Neural progenitor cell (in vitro differentiated cells): ENCODE measurements at places on chromosomes 2 and 18.

- DNase-seq: no peak
Measured at GRCh38 chr2:138744713-138745112, 35.5 kb downstream of the NXPH2 start.

GRCh38 chr2:233838251-233838650 lies 16.1 kb downstream of the HJURP start:
- DNase-seq: no peak

DNA sequence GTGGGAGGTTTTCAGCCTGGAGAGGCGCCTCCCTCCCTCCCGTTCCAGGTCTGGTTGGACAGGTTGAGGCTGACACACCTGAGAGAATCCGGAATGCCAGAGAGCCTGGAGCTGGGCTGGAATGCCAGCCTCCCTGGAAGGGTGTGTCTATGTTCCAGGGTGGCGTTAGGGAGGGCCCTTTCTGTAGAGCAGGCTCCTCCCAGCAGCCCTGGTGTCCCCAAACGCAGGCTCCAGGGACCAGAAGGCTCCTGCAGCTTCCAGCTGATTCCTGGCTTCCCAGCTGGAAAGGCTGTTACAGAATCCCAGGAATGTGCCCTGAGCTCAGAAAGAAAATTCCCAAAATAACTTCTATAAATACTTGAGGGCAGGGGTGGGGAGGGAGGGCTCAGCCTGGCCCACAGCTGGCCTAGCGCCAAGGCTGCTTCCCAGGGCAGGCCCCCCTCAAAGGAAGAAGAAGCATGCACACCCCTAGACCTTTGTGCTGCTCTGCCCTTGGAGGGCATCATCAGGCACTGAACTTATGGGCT lies 85.4 kb downstream of the STPG4 start:
- DNase-seq: peak; percentile 84

DNA sequence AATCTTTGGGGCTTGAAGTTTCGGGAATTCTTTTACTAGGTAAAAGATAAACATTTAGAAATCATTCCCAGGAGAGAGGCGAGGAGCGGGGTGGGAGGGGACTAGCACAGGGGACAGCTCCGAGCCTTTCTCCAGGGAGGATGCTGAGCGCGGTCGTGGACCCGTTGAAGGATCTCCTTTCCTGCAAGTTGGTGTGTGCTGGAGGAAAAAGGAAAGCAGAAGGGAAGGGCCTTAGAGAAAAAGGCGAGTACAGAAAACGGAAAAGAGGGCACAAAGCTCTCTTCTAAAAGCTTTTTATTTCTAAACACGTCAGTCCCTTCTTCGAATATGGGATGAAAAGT lies 640 bp downstream of the SLC39A6 start:
- peak; percentile 55 for DNase-seq

DNA sequence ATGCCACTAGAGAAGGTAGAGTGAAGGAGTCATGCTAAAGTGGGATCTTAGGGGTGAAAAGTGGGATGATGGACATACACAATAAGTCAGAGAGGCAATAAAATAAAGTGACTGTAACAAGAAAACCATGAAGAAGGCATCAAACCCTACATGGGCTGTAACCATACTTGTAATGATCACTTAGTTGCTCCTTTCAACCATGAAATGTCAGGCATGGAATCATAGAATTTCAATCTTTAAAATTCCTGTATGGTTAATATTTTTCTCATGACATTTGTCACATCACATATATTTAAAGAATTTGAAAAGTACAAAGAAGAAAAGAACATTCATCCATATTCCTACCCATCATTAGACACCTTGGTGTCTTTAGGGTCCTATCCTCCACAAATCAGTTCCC lies 20.9 kb upstream of the SETBP1 start:
- no peak for DNase-seq

DNA sequence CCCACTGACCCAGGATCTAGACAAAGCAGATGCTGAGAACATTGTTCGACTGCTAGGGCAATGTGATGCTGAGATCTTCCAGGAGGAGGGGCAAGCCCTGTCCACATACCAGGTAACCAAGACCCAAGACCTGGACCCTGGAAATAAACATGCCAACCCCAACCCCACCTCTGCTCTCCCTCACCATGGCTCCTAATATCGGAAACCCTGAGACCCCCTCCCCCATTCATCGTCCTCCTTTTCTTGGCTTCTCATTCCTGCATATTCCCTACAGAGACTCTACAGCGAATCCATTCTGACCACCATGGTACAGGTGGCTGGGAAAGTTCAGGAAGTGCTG lies 619 bp downstream of the GCKR start:
- no peak for DNase-seq
